Activated CD4-positive, CD25-positive, alpha-beta regulatory T cell treated with anti-CD3 and anti-CD28 coated beads, Interleukin-2, amount 50 U/mL, for 24 hours (primary cell): ENCODE measurements at places on chromosomes 4 and X.

GRCh38 chr4:3816256-3816825 lies 50.2 kb downstream of the ADRA2C start:
- no peak for ATAC-seq

DNA sequence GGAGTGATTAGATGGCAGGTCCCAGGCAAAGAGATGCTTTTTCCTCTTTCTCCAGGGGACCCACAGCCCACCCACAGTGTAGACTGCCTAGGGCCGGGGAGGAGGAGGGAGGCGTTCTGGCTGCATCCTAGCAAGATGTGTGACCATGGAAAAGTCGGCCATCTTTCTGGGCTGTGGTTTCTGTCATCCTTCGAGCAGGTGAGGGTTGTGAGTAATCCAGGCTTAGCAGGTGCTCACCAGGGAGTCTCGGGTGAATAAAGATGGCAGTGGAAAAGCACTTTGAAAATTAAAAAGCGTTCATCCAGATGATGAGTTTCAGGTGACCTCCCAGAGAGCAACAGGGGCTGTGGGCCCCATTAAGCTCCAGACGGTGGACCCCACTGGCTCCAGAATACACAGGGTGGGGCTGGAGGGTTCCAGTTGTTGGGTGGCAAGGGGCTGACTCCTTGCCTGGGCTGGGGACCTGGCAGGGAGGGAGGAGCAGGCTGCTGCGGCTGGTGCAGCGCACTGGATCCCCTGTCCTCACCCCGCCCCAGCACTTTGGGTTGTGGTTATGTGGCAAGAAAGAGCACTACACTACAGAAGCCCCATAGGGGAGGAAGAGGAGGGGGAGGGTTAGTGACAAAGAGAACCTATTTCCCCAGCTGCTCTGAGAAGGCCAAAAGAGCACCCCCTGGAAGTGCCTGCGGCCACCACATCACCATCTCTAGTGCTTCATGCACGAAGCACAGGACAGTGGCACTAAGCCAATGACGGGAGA lies 23.7 kb downstream of the ELF4 start:
- ATAC-seq = peak; percentile 50

DNA sequence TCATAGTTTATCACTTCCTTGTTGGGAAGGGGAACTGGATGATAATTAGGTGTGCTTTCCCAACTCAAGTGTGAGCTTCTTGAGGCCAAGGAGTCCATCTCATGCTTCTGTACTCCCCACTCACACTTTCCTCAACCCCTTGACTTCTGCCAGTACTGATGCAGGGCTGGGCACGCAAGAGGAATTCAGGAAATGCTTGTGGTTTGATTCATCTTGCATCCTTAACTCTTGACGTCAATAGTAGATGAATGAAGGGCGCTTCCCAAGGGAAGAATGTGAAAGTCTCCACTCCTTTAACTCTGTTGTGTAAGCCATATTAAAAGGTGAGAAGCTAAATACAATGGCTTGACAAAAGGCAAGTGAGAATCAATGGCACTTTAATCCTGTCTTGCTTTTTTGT lies 101.8 kb downstream of the AGTR2 start:
- no peak for ATAC-seq

DNA sequence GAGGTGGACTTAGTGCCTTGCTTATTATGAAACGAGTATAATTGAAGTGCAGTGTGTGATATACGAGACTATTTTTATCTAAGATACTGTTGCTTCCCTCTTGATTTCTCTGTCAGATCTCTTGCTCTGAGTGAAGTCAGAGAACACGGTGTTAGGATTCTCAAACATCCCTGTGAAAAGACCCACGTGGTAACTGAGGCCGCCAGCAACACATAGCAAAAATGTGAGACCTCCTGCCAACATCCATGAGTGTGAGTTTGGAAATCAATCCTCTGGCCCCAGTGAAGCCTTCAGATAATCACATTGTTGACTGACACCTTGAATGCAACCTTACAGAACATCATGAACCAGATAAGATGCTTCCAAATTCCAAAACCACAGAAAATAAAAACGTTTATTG lies 954.4 kb downstream of the FAT4 start:
- ATAC-seq = no peak

DNA sequence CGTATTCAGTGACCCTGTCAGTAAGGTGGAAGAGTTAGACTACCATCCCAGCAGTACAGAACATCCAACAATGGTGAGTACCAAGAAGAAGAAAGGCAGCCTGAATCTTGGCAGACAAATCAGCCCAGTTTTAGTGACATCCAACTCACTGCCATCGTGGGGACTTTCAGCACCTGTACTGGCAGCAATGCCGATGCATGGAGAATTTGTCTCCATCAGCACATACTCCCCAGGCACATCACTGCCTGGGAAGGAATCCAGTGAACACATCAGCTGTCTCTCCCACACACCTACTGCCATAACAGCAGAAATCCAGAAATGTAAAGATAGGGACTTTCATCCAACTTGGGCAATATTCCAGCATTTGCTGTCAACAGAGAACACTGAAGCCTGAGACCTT lies 29.8 kb downstream of the PTCHD1 start:
- no peak for ATAC-seq

- no peak for ATAC-seq
Measured at GRCh38 chr4:123469245-123469644, 72.7 kb downstream of the SPRY1 start.

DNA sequence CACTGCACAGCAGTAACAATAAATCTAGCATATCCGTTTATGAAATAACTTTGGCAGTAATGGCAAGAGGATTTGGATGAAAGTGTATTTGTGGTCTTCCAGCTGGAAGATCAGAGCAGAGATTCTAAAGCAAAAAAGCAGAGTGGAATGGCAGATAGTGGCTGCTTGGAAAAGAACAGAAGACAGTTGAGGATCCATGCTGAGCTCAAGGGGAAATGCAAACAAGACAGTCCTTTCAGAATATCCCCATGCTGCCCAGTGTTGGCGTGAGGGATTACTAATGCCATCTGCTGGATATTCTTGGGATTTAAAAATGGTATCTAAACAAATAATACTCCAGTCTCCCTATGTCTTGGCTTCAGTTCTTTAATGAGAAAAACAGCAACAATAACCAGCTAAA lies 629.1 kb upstream of the ATOH1 start:
- ATAC-seq = no peak

DNA sequence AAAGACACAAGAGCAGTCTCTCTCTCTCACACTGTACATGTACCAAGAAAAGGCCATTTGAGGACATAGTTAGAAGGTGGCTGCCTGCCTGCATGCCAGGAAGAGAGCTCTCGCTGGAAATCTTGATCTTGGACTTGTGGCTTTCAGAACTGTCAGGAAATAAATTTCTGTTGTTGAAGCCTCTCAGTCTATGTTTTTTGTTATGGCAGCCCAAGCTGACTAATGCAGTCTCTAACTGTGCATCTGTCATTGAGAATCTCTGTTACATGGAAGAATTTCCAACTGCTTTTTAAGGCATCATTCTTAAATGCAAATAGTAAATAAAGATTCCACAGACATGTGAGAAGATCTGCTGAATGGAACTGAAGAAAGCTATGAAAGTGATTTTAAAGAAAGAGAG lies 198.3 kb downstream of the PCDH10 start:
- no peak for ATAC-seq
